ENCODE measurements at places on chromosomes 3 and 15.

GRCh38 chr3:43499256-43499655 lies 122.6 kb downstream of the ANO10 start:
- no peak for DNase-seq

- no peak for DNase-seq
Observed at GRCh38 chr3:194369522-194370279, at the start of gene LRRC15. Gene LRRC15, minus strand, starts transcription at chr3:194369743. Its CDS starts 8,700 bp downstream, at chr3:194361043.

GRCh38 chr15:79007066-79007465 lies 62.2 kb upstream of the CTSH start:
- no peak for DNase-seq

DNA sequence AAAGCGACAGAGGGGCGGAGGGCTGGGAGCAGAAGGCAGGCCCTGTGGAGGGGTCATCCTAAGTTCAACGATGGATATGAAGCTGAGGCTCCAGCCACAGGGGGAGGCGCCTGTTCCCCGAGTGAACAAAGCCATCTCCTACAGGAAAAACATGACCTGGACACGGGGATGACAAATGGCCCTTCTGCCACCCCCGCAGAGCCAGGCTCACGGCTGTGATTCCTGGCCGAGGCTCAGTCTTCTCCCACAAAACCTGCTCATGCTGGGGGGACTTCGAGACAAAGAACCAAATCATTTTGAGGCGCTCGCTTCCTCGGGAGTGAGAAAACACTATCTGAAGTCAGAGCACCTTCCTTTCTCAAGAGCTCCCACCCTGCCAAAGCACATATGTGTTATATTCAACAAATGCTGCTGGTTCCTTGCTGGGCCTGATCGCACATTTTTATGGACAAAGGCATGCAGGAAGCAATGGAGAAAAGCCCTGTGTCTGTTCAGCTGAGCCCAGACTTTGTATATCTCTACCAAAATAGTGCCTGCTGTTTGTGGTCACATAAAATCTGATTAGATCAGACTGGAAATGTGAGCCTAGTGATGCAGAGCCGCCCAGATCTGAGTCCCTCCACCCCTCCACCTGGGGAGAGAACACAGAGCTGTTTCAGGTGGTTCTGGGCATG lies 5.6 kb downstream of the RBP1 start:
- no peak for DNase-seq

GRCh38 chr3:170360916-170361315 lies 3.4 kb downstream of the SKIL start:
- no peak for DNase-seq

DNA sequence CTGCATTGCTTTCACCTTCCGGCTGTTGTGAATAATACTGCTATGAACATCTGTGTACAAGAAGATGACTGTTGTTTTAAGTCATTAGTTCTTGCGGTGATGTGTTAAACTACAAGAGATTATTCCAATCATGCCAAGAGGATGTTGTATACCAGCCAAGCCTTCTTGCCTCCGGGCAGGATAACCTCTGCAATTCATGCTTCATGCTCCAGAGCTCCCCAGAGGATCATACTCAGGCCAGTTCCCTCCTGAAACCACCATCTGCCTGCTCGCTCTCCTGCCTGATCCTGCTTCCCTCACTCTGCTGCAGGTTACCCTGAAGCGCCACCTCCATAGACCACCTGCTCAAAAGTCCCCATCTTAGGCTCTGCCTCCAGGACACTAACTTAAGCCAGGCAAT lies 187.1 kb upstream of the PROK2 start:
- no peak for DNase-seq

DNA sequence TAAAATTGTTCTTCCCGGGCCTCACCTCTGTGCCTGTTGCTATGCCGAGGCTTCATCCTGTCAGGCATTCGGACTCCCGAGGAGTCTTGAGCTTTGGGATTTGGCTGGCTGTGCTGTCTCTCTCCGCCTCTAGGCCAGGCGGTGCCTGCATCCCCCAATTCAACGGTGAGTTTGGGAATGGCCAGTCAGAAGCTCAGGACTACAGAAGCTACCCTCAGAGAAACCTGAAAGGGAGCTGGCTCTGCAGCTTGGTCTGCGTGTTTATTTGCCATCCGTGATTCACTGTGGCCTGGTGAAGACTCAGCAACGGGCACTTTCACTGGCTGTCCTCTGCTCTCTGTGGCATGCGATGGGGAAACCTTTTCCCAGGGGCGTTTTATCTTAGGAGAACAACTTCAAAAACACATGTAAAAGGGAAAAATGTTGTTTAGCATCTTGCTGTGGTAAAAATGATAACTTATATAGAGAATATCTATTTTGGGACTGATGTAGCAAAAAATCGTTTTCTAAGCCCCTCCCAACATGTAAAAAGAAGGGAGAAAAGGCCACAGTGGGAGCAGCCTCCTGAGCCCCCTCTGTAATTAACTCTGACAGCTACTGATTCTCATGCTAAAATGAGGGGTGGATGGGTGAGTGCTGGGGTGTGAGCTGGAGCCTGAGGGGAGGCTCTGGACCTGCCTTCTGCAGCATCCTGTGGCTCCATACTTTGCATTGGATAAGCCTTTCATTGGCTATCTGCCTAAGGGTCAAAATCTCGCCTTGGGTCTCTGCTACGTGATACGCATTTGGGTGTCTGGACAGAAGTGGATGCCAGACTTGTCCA lies 103.4 kb upstream of the KLHL25 start:
- DNase-seq, result no peak

DNA sequence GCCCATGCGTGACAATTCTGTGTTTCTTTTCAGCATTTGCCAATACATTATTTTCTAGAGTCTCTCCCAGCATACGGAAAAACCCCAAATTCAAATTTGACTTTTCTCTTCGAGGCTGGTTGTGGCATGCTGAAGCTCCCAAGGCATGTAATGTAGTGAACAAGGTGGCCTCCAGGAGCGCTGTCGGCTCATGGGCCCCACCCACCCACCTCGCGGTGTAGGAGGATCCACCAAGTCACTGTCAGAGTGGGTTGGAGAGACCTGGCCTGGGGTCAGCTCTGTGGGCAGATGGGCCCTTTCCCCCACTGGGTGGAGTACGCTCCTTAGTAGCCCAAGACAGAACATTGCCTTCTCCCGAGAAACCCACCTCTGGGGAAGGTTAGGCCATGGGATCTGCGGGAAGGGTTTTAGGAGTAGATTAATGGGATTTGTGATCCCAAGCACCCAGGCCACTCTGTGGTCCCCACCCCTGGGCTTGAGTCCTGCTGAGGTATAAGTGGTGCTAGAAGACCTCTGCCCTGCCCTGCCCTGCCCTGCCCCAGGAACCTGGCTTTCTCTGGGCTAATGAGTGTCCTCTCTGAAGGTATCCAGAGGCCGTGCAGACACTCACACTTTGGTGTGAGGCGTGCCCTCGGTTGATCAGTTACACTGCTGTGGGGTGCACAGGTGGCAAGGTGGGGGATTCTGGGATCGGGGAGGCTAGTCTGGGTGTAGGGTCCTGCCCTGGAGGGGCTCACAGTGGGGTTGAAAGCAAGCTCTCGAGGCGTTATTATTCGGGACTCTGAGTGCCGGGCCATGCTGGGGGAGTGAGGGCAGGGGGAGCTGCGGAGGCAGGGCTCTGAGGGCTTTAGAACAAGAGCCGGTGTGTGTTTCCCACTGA lies 97.9 kb downstream of the APBA2 start:
- DNase-seq, result no peak

- DNase-seq, result no peak
Observed at GRCh38 chr3:45681221-45681620, 8.0 kb upstream of the SACM1L start.

DNA sequence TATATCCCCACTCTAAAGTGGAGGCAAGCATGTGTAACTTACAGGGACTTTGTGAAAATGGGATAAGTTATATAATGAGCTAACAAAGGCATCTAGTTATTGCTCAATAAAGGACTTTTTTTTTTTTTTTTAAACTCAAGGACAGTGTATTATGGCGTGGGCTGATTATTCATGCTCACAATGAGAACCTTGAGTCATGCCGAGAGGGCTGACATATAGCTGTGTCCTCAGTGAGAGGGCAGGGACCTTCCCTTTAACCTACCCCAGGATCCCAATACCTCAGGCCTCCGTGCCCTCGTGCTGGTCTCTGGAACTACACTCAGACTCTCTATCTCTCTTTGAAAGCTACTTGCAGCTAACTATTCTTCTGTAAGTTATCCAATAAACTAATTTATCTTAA lies 319.9 kb upstream of the ICE2 start:
- no peak for DNase-seq

- no peak for DNase-seq
Observed at GRCh38 chr15:99176757-99177156, 71.9 kb downstream of the SYNM start.

GRCh38 chr3:65173841-65174240 lies 486.0 kb upstream of the ADAMTS9 start:
- no peak for DNase-seq

DNA sequence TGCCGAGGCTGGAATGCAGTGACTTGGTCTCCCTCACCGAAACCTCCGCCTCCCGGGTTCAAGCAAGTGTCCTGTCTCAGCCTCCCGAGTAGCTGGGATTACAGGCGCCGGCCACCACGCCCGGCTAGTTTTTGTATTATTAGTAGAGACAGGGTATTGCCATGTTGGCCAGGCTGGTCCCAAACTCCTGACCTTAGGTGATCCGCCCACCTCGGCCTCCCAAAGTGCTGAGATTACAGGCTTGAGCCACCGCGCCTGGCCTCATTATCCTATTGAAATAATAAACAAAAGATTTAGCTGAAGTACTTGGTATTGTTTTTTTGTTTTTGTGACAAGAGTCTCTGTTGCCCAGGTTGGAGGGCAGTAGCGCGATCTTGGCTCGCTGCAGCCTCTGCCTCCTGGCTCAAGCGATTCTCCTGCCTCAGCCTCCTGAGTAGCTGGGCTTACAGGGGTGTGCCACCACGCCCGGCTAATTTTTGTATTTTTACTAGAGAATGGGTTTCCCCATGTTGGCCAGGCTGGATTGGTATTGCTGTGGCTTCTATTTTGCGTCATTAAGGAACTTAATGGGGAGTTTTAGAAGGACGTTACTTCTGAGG lies 1.5 kb downstream of the RPL35A start:
- DNase-seq, result no peak

- no peak for DNase-seq
Observed at GRCh38 chr15:87618203-87618725, 638.3 kb downstream of the NTRK3 start.
